Left hindlimb (tissue), 1 donor: ENCODE measurements at places on chromosomes 11 and 22.

GRCh38 chr22:47071807-47072641 is 309.6 kb downstream of the TBC1D22A start:
- no peak for DNase-seq

GRCh38 chr22:25869771-25870170 is 127.8 kb downstream of the MYO18B start:
- DNase-seq, result no peak

- no peak for DNase-seq
These were observed 23.3 kb downstream of the P4HA3 start for GRCh38 chr11:74288161-74288560.

DNA sequence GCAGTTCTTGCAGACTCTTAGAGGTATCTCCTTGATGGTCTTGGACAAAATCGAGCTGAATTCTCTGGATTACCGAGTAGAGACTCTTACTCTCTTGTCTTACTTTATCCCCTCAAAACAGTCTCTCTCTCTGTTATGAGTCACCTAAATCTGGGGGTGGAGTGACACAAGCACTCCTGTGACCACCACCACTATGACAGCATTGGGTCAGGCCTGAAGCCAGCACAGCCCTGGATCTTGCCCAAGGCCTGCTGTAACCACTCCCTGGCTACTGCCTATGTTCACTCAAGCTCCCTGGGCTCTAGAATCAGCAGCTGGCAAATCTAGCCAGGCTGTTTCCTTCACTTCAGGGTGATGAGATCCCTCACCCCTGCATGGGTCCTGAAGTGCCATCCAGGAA is 662.5 kb downstream of the LUZP2 start:
- DNase-seq, result no peak

DNA sequence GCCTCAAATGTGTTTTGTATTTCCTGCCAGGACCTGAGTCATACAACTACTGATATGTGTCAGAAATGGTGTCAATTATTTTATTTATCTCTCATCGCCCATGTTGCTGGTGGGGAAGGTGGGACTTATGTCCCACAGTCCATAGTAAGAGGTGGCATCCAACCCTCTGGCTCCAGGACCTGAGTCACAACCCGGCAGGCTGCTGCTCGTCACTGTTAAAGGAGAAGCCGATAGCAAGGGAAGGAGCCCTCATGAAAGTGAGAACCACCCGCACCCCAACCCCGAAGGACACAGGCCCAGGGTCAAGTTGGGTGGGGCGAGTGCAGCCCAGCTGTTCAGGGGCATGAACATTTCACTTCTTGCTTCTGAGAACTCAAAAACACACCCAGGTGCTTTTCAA is 33.1 kb upstream of the TP53I11 start:
- DNase-seq, result no peak

- no peak for DNase-seq
These were observed 9.7 kb downstream of the LRRC10B start for GRCh38 chr11:61518032-61518795.

DNA sequence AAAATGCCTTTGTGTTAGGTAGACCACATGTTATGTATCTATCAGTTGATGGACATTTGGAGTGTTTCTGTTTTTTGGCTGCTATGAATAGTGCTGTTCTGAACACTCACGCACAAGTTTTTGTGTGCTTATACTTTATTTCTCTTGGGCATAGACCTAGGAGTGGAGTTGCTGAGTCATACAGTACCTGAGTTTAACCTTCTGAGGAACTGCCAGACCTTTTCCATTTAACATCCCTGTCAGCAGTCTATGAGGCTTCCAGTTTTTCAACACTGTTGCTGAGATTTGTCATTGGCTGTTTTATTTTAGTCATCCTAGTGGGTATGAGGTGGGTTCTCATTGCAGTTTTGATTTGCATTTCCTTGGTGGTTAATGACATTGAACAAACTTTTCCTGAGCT is 4.4 kb downstream of the CTTN start:
- DNase-seq, result no peak

DNA sequence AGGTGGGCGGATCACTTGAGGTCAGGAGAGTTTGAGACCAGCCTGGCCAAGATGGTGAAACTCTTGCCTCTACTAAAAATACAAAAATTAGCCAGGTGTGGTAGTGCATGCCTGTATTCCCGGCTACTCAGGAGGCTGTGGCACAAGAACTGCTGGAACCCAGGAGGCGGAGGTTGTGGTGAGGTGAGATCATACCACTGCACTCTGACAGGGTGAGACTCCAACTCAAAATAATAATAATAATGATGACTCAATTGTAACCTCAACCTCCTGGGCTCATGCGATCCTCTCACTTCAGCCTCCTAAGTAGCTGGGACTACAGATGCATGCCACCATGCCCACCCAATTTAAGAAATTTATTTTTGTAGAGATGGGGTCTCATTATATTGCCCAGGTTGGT is 15.6 kb upstream of the CHRNA10 start:
- no peak for DNase-seq

- DNase-seq, result no peak
These were observed 2.7 kb downstream of the SPA17 start for GRCh38 chr11:124676386-124676785.
